ENCODE measurements at places on chromosomes 6 and 20. TPM values are rescaled to one million over a fixed set of nuclear protein-coding genes. Genes with fewer than 3 reads are reported as not detected.

ASIP gene
- total RNA-seq = not detected

C6orf141 gene
- total RNA-seq = not detected

GLP1R gene
- total RNA-seq = not detected

DYNLRB1 gene
- 56.0 TPM for total RNA-seq

RIPOR2 gene
- total RNA-seq = 441 TPM

ERMARD gene
- 29.9 TPM for total RNA-seq

EEF1A2 gene
- 1.7 TPM for total RNA-seq

HTR1E gene
- not detected for total RNA-seq

EDN3 gene
- total RNA-seq = 2.3 TPM

RIPPLY2 gene
- not detected for total RNA-seq

TOMM6 gene
- 131 TPM for total RNA-seq

ARID1B gene
- 103 TPM for total RNA-seq

CLPSL1 gene
- total RNA-seq = not detected

OOEP gene
- 0.63 TPM for total RNA-seq

OVOL2 gene
- total RNA-seq = not detected

LY86 gene
- 0.90 TPM for total RNA-seq

GSTA2 gene
- total RNA-seq = not detected

CRISP3 gene
- total RNA-seq = not detected

HSPA1A gene
- 8.8 TPM for total RNA-seq

SLC23A2 gene
- 17.7 TPM for total RNA-seq

MYLK4 gene
- 1.4 TPM for total RNA-seq

KCNQ2 gene
- 0.19 TPM for total RNA-seq

UFL1 gene
- total RNA-seq = 19.3 TPM

OTOR gene
- not detected for total RNA-seq

KCNS1 gene
- total RNA-seq = not detected

WTAP gene
- 167 TPM for total RNA-seq

LPIN3 gene
- total RNA-seq = 0.16 TPM

TNF gene
- total RNA-seq = 25.0 TPM

ELOVL2 gene
- total RNA-seq = 0.06 TPM

TNNC2 gene
- 0.41 TPM for total RNA-seq

PRDM13 gene
- not detected for total RNA-seq

VSX1 gene
- not detected for total RNA-seq

ELOVL4 gene
- total RNA-seq = 0.79 TPM

PRICKLE4 gene
- total RNA-seq = not detected

PHACTR3 gene
- total RNA-seq = not detected

SNX14 gene
- total RNA-seq = 47.6 TPM

ZSCAN16 gene
- 5.9 TPM for total RNA-seq

ARMC12 gene
- 0.63 TPM for total RNA-seq

MAS1 gene
- not detected for total RNA-seq

RNF182 gene
- not detected for total RNA-seq

CNKSR3 gene
- 0.35 TPM for total RNA-seq

FAM209B gene
- total RNA-seq = 3.3 TPM

SPTLC3 gene
- 1.2 TPM for total RNA-seq

TAGAP gene
- total RNA-seq = 110 TPM

FAM184A gene
- total RNA-seq = 3.6 TPM

SYCP2 gene
- total RNA-seq = 4.3 TPM

TGM3 gene
- total RNA-seq = not detected

C20orf202 gene
- total RNA-seq = 0.23 TPM

BACH2 gene
- 81.9 TPM for total RNA-seq

SMIM29 gene
- total RNA-seq = 33.8 TPM

SLC17A3 gene
- total RNA-seq = not detected

PSORS1C1 gene
- not detected for total RNA-seq

HLA-DOB gene
- 3.9 TPM for total RNA-seq

HLA-DQB1 gene
- total RNA-seq = 28.1 TPM
